Activated naive CD8-positive, alpha-beta T cell treated with anti-CD3 and anti-CD28 coated beads, Interleukin-2, amount 10 ng/mL, durations not matched to agents 7 days and 5 days (primary cell): ENCODE measurements at places on chromosomes 3 and 15. TPM values are rescaled to one million over a fixed set of nuclear protein-coding genes. Genes with fewer than 3 reads are reported as not detected.

Gene CDHR4
- total RNA-seq = 0.22 TPM

Gene CHMP2B
- total RNA-seq = 23.7 TPM

- no peak for DNase-seq
- no peaks in the 10 kb centered on the region for H3K36me3 ChIP-seq
- H3K4me3 ChIP-seq = no peak overlapping the region
- no peak overlapping the region for H3K27ac ChIP-seq
Observed at GRCh38 chr15:39756806-39757522, 25.7 kb downstream of the FSIP1 start.

- H3K4me1 ChIP-seq = peaks cover 18% of the 10 kb centered on the region
- no peak overlapping the region for H3K27ac ChIP-seq
- no peak overlapping the region for H3K4me3 ChIP-seq
- H3K36me3 ChIP-seq = peaks cover 1% of the 10 kb centered on the region
- peaks cover 85% of the 10 kb centered on the region for H3K27me3 ChIP-seq
- no peak for DNase-seq
Observed at GRCh38 chr3:181699171-181699903, 12.4 kb upstream of the SOX2 start.

Gene STXBP5L
- not detected for total RNA-seq

DNA sequence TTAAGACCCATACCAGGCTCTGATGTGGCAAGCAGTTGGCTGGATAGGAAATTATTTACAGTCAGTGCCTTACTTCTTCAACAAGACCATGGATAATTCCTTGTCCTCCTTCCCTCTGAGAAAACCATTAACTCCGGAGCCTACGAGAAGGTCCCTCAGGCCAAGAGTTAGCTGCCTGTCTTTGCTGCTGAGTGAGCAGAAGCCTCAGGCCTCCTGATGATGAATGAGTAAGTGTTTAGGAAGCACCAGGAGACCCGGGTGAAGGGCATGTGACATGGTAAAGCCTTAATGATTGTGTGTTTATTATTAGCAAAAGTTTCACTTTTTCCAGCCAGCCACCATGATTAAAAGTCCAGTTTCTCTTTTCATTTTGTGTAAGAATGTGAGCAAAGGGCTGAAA lies 174.9 kb upstream of the TOPAZ1 start:
- peaks cover 27% of the 10 kb centered on the region for H3K27me3 ChIP-seq
- no peak overlapping the region for H3K27ac ChIP-seq
- no peak for DNase-seq

- DNase-seq = no peak
- no peak overlapping the region for H3K27ac ChIP-seq
- no peaks in the 10 kb centered on the region for H3K27me3 ChIP-seq
- H3K4me1 ChIP-seq = no peaks in the 10 kb centered on the region
Observed at GRCh38 chr3:159560214-159560979, 428.2 kb upstream of the IL12A start.

DNA sequence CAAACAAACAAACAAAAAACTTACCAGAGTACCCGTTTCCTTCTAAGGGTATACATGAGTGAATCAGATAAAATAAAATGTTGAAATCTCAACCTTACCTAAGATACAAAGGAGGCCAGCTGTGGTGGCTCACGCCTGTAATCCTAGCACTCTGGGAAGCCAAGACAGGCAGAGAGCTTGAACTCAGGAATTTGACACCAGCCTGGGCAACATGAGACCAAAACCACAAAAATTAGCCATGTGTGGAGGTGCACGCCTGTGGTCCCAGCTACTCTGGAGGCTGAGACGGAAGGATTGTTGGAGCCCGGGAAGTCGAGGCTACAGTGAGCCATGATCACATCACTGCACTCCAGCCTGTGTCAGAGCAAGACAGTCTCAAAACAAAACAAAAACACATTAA lies 11.0 kb upstream of the FAM219B start:
- H3K4me1 ChIP-seq = peaks cover 9% of the 10 kb centered on the region
- H3K4me3 ChIP-seq = no peak overlapping the region
- H3K27me3 ChIP-seq = no peaks in the 10 kb centered on the region
- H3K36me3 ChIP-seq = peaks cover 32% of the 10 kb centered on the region
- no peak for DNase-seq

Gene ROPN1
- not detected for total RNA-seq

DNA sequence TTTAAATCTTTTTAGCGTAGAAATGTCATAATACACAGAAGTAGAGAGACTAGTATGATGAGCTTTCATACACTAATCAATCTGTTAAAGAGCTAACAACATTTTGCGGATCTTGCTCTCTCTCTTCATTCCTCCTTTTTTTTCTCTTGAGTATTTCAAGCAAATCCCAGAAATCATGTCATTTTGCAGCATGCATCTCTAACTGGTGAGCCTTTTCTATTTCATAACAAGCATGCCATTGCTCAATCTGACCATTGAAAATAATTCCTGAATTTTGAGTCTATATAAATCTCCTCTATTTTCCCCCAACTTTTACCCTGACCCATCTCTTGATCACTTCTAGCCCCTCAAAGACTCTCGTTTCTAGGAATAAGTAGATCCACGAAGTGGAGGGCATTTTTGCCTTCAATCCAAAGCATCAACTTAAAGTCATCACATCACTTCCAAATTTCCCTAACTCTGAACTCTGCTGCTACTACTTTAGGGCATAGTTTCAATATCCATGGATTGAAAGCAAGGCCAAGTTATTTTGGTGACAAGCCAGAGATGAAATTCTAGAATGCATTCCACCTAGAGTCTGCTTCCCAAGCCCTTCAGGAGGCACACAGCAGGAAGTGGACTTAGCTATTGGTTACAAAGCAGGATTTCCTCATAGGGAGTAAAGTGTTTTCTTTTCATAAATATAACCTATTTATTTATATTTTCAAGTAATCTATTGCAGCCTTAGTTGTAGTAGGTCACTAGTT lies 253.5 kb upstream of the ZPLD1 start:
- no peak overlapping the region for H3K4me3 ChIP-seq
- peaks cover 3% of the 10 kb centered on the region for H3K36me3 ChIP-seq
- peaks cover 3% of the 10 kb centered on the region for H3K4me1 ChIP-seq

GRCh38 chr3:86954226-86954625 lies 36.7 kb downstream of the VGLL3 start:
- DNase-seq = no peak
- H3K4me3 ChIP-seq = no peak overlapping the region
- no peaks in the 10 kb centered on the region for H3K36me3 ChIP-seq

DNA sequence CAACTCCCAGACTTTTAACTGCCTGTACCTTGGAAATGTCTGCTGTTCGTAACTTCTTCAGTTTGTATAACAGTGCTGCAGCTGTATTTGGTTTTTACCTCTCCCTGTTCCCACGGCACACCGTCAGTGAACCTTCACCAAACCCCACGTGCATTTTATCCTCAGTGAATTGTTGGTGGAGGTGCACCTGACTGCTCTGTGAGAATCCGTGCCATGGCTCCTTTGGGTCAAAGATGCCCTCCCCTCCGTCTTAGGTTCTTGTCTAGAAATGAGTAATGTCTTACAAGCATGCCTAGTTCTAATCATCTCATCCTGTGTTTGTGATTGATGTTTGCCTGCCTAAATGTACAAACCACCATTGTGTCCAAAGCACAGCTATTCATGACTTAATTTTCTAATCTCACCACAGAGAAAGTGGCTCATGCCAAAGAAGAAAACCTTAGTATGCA lies 28.2 kb downstream of the TPM1 start:
- peaks cover 3% of the 10 kb centered on the region for H3K4me1 ChIP-seq
- no peak overlapping the region for H3K4me3 ChIP-seq
- H3K27me3 ChIP-seq = no peaks in the 10 kb centered on the region
- no peaks in the 10 kb centered on the region for H3K36me3 ChIP-seq
- DNase-seq = no peak

Gene TPRG1
- 42.4 TPM for total RNA-seq

GRCh38 chr15:43799945-43800285 lies at the start of gene SERINC4:
SERINC4 (minus strand) TSS chr15:43800220; CDS start chr15:43799986, 234 bp downstream.
- peaks cover 44% of the 10 kb centered on the region for H3K36me3 ChIP-seq
- no peak for DNase-seq
- peak within 1 kb of the TSS; percentile 99 for H3K4me3 ChIP-seq
- H3K27ac ChIP-seq = peak within 1 kb of the TSS; percentile 99
- H3K27me3 ChIP-seq = no peaks in the 10 kb centered on the region
- H3K4me1 ChIP-seq = peaks cover 43% of the 10 kb centered on the region

Gene SLTM
- total RNA-seq = 130 TPM

- no peaks in the 10 kb centered on the region for H3K27me3 ChIP-seq
- H3K4me3 ChIP-seq = peak overlapping the region; percentile 82
- peak overlapping the region; percentile 81 for H3K27ac ChIP-seq
Observed at GRCh38 chr3:179321668-179322285, 1.1 kb upstream of the ZNF639 start.

Gene ITIH1
- total RNA-seq = not detected

Gene CLK3
- 148 TPM for total RNA-seq

Gene GSK3B
- total RNA-seq = 42.6 TPM

DNA sequence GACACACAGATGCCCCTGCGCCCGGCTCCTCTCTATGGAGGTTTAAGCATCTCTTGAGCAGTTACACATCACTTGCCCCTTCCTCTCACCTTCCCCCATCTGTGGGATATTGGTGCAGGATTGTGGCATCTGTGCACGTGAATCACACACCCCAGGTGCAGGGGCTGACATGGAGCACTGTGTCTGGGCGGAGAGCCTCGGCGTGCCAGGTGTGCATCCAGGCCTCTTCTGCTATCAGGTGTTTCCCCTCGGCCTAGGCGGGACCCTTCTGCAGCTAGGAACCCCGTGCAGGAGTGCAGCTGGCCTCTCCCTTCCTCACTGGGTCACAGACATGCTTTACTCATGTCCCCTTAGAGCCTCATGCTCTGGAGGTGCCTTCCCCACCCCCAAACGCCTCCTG lies 33.4 kb upstream of the MUC13 start:
- DNase-seq = no peak
- peaks cover 28% of the 10 kb centered on the region for H3K36me3 ChIP-seq
- no peak overlapping the region for H3K4me3 ChIP-seq
- no peaks in the 10 kb centered on the region for H3K27me3 ChIP-seq

- H3K4me1 ChIP-seq = peaks cover 2% of the 10 kb centered on the region
- H3K36me3 ChIP-seq = no peaks in the 10 kb centered on the region
- DNase-seq = no peak
- H3K27me3 ChIP-seq = no peaks in the 10 kb centered on the region
Observed at GRCh38 chr3:29183346-29184087, 97.4 kb upstream of the RBMS3 start.

DNA sequence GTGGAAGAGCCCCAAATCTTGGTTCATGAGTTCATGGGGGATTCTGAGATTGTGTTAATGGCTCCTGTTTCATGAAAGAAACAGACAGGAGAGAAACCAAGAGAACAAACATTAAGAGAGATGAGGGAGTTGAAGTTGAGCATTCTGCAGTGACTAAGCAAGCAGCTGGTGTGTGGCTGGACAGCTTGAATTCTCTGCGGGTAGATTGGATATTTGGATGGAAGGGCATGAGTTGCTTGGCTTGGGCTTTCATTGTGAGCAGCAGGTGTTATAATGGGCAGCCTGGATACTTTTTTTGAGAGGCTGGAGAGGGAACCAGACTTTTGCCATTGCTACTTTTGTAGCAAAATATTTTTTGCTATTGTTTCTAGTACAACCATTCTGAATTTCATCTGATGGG lies 346.8 kb upstream of the SATB1 start:
- peaks cover 20% of the 10 kb centered on the region for H3K4me1 ChIP-seq
- H3K36me3 ChIP-seq = peaks cover 9% of the 10 kb centered on the region
- DNase-seq = no peak
- H3K27ac ChIP-seq = no peak overlapping the region
- H3K4me3 ChIP-seq = no peak overlapping the region
- H3K27me3 ChIP-seq = no peaks in the 10 kb centered on the region

- no peak overlapping the region for H3K4me3 ChIP-seq
- peaks cover 2% of the 10 kb centered on the region for H3K4me1 ChIP-seq
- no peaks in the 10 kb centered on the region for H3K36me3 ChIP-seq
- DNase-seq = no peak
Observed at GRCh38 chr3:128077665-128078064, 25.4 kb downstream of the SEC61A1 start.

- no peak for DNase-seq
- no peak overlapping the region for H3K4me3 ChIP-seq
- H3K4me1 ChIP-seq = peaks cover 5% of the 10 kb centered on the region
- no peaks in the 10 kb centered on the region for H3K27me3 ChIP-seq
- peaks cover 10% of the 10 kb centered on the region for H3K36me3 ChIP-seq
- H3K27ac ChIP-seq = no peak overlapping the region
Observed at GRCh38 chr3:18586076-18586475, 160.9 kb upstream of the SATB1 start.

GRCh38 chr15:53080484-53080883 lies 290.3 kb upstream of the ONECUT1 start:
- no peak overlapping the region for H3K4me3 ChIP-seq
- H3K27ac ChIP-seq = no peak overlapping the region
- no peaks in the 10 kb centered on the region for H3K4me1 ChIP-seq
- H3K27me3 ChIP-seq = no peaks in the 10 kb centered on the region
- DNase-seq = no peak
- no peaks in the 10 kb centered on the region for H3K36me3 ChIP-seq

- H3K27me3 ChIP-seq = no peaks in the 10 kb centered on the region
- no peak for DNase-seq
- no peak overlapping the region for H3K27ac ChIP-seq
- H3K4me1 ChIP-seq = no peaks in the 10 kb centered on the region
- no peak overlapping the region for H3K4me3 ChIP-seq
- H3K36me3 ChIP-seq = no peaks in the 10 kb centered on the region
Observed at GRCh38 chr3:180332608-180333007, 269.4 kb upstream of the TTC14 start.

DNA sequence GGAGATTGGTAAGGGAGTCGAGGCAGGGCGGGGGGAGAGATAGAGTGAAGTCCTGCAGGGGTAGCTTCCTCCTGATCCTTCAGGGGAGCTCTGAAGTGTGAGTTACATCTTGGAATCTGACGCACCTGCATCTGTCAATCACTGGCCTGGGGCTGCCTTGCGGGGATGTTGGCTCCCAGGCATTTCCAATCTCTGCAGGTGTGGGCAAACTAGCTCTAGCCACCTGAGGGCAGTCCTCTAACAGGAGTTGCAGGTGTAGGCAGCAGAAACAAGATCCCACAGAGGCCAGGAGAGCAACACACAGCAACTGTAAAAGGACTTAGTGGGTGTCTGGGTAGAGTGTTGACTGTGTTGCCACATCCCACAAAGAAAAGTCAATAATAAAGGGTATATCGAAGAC lies 63.6 kb downstream of the ZNF621 start:
- no peaks in the 10 kb centered on the region for H3K36me3 ChIP-seq
- DNase-seq = no peak
- H3K4me3 ChIP-seq = no peak overlapping the region
- peaks cover 19% of the 10 kb centered on the region for H3K27me3 ChIP-seq

GRCh38 chr3:54987719-54988118 lies 59.9 kb upstream of the LRTM1 start:
- H3K27ac ChIP-seq = no peak overlapping the region
- H3K36me3 ChIP-seq = no peaks in the 10 kb centered on the region
- no peaks in the 10 kb centered on the region for H3K27me3 ChIP-seq

- H3K27ac ChIP-seq = no peak overlapping the region
- no peak for DNase-seq
- peaks cover 2% of the 10 kb centered on the region for H3K4me1 ChIP-seq
- H3K27me3 ChIP-seq = peaks cover 14% of the 10 kb centered on the region
- no peak overlapping the region for H3K4me3 ChIP-seq
Observed at GRCh38 chr3:13466781-13467180, 13.3 kb upstream of the HDAC11 start.

Gene LMAN1L
- total RNA-seq = 0.37 TPM
